ENCODE measurements at places on chromosomes 6 and 20.

DNA sequence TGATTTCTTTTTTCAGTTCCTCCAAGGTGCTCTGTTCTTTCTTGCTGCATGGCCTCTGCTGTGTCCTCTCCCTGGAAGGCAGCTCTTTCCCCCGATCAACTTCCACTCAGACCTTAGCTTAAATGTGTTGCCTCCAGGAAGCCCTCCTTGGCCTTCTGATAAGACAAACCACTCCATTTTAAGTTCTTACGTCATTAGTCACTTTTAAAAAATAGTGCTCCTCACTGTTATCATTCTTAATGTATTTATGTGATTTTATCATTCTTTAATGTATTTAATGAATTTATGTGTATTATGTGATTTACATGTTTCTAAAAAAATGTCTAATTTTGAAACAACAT lies 12.2 kb upstream of the MANBAL start:
- no peak for DNase-seq

- no peak for DNase-seq
These were observed 19.0 kb upstream of the ASIP start for GRCh38 chr20:34222208-34222607.

GRCh38 chr6:24680582-24680981 lies 13.7 kb downstream of the ACOT13 start:
- no peak for DNase-seq

DNA sequence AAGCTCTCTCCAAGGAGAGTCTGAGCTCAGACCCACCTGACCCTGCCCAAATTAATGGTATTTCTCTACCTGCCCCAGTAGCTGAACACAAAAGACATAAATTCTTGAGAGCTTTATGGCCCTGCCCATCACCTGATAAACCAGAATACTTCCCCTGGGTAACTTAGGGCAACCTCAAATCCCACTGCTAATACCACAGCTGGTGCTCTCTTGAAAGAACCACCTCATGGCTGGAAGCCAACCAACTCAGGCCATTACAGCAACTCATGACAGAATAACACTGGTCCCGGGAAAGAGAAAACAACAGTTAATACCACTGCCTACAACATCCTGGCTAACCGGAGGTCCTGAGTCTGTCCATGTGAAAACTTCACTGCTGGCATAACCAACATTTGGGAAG lies 328.6 kb downstream of the NKAIN2 start:
- DNase-seq: no peak

DNA sequence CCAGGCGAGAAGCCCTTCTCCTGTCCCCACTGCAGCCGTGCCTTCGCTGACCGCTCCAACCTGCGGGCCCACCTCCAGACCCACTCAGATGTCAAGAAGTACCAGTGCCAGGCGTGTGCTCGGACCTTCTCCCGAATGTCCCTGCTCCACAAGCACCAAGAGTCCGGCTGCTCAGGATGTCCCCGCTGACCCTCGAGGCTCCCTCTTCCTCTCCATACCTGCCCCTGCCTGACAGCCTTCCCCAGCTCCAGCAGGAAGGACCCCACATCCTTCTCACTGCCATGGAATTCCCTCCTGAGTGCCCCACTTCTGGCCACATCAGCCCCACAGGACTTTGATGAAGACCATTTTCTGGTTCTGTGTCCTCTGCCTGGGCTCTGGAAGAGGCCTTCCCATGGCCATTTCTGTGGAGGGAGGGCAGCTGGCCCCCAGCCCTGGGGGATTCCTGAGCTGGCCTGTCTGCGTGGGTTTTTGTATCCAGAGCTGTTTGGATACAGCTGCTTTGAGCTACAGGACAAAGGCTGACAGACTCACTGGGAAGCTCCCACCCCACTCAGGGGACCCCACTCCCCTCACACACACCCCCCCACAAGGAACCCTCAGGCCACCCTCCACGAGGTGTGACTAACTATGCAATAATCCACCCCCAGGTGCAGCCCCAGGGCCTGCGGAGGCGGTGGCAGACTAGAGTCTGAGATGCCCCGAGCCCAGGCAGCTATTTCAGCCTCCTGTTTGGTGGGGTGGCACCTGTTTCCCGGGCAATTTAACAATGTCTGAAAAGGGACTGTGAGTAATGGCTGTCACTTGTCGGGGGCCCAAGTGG lies 5.3 kb downstream of the SNAI1 start:
- DNase-seq: no peak

DNA sequence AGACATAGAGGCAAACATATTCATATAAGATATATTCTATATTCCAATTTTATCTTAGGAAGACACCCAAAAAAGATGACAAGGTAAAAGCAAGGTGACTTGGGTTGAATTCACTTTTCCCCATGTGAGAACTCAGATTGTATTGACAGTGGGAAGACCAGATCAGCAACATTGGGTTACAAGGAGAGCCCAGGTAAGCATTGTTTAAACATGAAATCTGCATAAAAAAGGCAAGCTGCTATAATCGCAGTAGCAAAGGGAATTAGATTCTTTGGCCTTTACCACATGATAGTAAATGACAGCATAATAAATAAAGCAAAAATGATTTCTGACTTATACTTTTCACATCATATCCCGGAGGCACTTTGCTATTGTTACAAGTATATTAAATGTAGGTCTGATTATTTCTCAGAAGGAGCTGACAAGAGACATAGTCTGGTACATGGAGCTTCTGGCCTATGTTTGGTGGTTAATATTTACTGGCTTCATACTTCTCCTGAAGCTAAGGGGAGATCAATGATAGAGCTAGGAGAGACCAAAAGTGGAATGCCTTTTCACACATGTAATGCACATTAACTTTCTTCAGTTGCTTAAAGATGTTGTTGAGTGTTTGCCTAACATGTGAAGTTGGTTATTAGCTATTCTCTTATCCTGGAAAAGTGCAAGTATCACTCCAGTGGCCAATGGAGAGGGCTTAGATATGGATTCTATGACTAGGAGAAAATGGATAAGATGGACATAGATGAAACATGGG lies 53.1 kb upstream of the EEF1E1 start:
- DNase-seq: no peak

- no peak for DNase-seq
These were observed 186.8 kb downstream of the CDH26 start for GRCh38 chr20:60144974-60145527.

DNA sequence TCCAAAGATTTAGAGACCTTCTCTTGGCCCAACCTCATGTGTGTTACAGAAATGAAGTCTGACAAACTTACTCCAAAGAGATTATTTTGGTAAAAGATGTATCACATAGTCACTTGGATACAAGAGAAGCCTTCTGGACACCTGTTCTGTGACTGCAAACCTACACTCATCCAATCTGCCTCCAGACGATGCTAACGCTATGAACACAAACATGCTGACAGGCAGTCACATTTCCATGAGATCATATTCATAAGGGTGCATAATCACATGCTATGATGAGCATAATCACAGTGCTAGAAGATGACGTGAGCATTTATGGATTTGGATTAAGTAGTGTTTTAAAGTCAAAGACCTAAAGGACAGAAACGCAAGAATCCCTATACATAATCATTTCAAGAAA lies 340.2 kb downstream of the HACE1 start:
- DNase-seq: no peak

- no peak for DNase-seq
These were observed 13.7 kb downstream of the SLC22A23 start for GRCh38 chr6:3443221-3443515.

GRCh38 chr6:148044261-148044751 lies 298.3 kb upstream of the SASH1 start:
- no peak for DNase-seq

DNA sequence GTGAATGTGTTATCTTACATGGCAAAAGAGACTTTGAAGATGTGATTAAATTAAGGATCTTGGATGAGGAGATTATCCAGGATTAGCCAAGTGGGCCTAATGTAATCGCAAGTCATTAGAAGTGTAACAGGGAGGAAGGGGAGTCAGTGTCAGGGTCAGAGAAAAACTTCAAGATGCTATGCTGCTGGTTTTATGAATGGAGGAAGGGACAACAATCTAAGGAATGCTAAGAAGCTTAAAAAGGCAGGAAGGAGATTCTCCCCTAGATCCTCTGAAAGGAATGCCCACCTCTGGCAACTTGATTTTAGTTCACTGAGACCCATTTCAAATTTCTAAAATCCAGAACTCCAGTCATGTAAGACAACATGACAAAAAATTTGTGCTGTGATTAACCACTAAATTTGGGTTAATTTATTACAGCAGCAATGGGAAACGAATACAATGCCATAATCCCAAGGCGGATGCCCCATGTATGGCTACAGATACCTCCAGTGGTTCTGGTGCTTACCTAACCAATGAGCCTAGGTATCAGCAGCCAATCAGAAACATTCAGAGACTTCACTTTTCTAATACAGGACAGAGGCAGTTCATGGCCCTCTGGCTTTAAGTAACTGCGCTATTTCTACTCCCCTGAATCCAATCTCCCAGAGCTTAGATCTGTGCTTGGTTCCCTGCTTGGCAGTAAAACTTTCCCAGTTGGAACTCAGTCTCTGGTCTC lies 3.6 kb upstream of the TAAR8 start:
- DNase-seq: no peak

GRCh38 chr6:35808688-35809087 lies 3.5 kb downstream of the LHFPL5 start:
- no peak for DNase-seq

- no peak for DNase-seq
These were observed 230.0 kb upstream of the BTBD3 start for GRCh38 chr20:11687546-11688292.

DNA sequence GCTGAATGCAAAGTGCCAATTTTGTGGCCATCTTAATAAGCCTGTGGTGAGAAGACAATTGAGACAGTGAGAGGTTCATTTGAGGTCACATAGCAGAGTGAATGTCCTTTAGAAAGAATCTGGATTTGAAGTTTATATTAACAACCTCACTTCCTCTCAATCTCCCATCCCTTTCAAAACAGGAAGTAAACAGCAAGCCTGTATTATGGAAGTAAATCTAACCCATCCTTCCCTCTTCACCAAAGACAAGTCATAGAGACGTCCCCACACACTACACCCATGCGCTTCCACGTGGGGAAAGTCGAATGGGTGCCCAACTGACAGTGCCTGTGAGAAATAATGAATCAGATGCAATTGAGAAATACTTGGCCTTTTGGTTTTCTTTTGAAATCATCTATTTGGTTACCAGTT lies 28.8 kb upstream of the CCND3 start:
- DNase-seq: no peak

DNA sequence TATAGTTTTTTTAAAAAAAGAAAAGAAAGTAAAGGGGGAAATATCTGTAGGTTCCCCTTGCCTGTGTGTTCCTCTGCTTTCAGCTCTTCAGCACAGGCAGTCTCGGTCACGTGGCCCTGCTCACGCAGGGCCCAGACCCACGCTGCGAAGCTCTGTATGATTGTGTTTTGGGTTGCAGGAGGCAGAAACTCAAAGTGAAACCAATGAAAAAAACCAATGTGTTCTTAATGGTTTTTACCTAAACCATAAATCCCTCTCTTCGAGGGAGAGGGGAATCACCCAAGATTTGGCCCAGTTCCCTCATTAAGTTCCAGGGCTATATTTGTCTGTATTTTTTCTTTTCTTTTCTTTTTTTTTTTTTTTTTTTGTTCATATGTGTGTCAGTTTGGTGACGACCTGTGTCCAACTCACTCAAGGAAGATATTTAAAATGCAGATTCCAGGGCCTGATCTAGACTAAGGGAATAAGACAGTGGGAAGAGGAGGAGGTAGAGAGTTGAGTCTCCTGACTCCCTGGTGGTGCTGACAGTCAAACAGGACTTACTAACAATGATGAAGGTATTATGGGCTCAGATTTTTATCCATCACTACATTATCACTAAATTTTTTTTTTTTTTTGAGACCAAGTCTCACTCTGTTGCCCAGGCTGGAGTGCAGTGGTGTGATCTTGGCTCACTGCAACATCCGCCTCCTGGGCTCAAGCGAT lies 33.8 kb upstream of the RREB1 start:
- DNase-seq: no peak

DNA sequence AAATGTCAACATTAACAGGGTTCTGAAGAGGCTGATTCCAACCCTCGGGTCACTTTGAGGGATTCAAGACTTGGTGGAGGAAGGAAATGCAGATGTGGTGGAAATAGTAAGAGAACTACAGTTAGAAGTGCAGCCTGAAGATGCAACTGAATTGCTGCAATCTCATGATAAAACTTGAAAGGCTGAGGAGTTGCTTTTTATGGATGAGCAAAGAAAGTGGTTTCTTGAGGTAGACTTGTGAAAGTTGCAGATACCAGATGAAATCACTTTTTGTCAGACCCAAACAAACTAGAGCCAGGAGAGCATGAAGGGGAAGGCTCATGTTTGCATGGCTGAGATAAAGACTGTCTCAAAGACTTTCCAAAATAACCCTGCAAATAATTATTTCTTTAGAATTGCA lies 16.2 kb downstream of the ANKRD6 start:
- DNase-seq: no peak

GRCh38 chr6:125377621-125378020 lies 75.9 kb upstream of the HDDC2 start:
- DNase-seq: no peak

- no peak for DNase-seq
These were observed 1.7 kb upstream of the TREM1 start for GRCh38 chr6:41288030-41288753.

- DNase-seq: no peak
These were observed 173.9 kb downstream of the NFATC2 start for GRCh38 chr20:51368461-51369211.

GRCh38 chr20:3543901-3544507 lies 73.2 kb downstream of the ATRN start:
- no peak for DNase-seq

DNA sequence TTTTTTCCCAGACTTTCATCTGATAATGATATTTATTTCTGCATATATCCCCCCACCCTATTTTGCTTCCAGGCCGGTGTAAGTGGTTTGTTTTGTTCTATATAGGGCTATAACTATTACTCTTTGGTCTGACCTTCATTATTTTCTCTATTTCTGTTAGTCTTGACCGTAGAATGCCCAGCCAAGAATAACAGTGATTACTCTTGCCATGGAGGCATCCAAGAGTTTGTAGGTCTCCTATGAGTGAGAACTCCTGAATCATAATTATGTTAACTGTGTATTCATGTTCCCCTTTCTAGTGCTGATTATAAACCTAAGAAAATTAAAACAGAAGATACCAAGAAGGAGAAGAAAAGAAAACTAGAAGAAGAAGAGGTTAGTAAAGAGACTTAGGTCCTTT lies 52.2 kb downstream of the TOP1 start:
- no peak for DNase-seq

DNA sequence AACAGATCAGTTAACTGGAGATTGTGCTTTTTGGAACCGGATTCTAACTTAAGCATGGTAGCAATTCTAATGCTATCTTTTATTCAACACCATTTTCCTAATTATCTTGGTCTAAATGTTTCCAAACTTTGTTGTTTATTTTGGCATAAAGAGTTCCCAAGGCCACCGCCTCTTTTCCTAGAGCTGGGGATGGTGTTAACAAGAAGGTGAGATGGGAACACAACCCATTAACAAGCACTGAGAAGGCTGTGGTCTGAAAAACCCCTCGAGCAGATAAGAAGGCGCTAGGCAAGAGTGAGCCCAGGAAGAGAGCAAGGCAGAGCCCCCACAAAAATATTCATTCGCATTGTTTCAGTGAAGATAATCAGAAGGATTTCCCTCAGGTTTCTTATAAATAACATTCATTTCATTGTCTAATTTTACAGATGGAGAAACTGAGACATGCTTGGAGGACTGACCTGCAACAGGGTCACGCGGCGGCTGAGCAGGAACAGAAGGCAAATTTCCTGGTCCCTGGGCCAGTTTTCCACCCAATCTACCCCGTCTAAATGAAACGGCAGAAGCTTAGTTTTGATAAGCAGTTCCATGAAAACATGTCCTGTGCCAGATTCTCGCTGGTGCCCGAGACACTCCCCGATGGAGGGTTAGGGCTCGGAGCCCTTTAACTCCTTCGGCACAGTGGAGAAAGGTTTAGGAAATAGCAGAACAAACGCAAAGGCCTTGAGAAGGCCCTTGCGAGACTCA lies 155.6 kb downstream of the FOXC1 start:
- DNase-seq: no peak

GRCh38 chr6:33075568-33076405 lies at the start of gene HLA-DPB1:
TSS of gene HLA-DPB1 (plus strand) at chr6:33075990. CDS start at chr6:33076042, 52 bp downstream.
- no peak for DNase-seq
